Upper lobe of left lung (tissue), 6 donors: ENCODE measurements at places on chromosomes 2 and 18. TPM values are rescaled to one million over a fixed set of nuclear protein-coding genes. Genes with fewer than 3 reads are reported as not detected.

The TMEM178A gene
- total RNA-seq = 2.1 TPM

The TAF1B gene
- 24.3 TPM for total RNA-seq

The ELOA2 gene
- not detected for total RNA-seq

The NFATC1 gene
- total RNA-seq = 17.2 TPM

The AGXT gene
- total RNA-seq = 0.46 TPM

The DCC gene
- total RNA-seq = 3.1 TPM
